ENCODE measurements at places on chromosomes 5 and 9.

GRCh38 chr9:107504585-107505455 lies 15.3 kb upstream of the KLF4 start:
- peak; percentile 63 for DNase-seq

- peak; percentile 51 for DNase-seq
These were observed 157.5 kb downstream of the MAPKAP1 start for GRCh38 chr9:125549465-125549871.

GRCh38 chr9:128945798-128946501 lies 1.5 kb downstream of the DOLK start:
- no peak for DNase-seq

DNA sequence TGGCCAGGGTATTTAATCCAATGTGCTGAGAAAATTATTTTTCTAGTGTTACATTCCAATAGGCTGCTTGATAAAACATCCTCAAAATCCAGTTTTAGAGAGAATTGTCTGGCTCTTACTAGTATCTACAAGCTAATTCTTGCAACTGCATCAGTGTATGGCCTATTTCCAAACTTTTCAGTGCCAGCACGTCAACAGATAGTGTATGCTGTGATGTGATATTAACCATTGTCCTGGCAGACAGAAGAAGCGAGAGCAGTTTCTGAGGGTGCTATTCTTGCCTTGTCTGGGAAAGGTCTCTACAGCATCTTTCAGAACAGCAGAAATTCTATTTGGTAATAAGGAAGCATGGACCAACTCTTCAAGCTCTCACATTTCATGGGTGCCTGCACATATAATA lies 174.2 kb upstream of the CDH12 start:
- DNase-seq = no peak

- DNase-seq = no peak
These were observed 199.4 kb upstream of the ST8SIA4 start for GRCh38 chr5:101102506-101102905.

DNA sequence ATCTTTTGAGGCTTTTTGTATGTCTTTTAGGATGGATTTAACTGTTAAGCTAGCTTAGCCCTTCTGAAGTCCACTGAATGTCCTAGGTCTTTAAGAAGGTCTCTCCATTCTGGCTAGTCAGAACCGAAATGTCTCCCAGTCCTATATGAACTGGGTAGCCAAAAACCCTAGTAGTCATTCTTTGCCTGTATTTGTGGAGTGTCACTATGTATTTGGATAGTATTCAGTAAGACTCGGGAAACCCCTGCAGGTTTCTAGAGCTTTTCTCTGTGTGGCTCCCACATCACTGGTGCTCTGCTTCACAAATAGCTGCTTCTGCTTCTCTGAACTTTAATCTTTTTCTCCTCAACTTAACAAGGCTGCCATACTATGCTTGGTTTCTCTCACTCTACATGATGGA lies 68.0 kb downstream of the RIC1 start:
- no peak for DNase-seq

DNA sequence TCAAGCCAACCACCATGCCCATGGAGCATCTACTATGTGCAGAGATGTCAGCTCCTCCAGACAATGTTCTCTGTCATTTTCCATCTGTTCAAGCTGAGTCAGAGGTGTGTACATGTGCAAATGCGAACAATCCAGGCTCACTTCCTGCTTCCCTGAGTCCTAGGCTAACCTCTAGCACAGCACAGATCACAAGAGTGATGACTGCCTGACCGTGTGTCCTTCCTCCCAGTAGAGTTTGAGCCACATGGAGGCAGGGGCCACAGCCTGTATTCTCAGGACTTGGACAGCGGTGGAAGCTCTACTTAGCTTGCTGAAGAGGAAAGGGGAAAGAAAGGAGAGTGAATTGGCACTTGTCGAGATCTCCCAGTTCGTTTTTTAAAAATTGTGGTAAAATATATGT lies 87.2 kb downstream of the KCNIP1 start:
- no peak for DNase-seq

- no peak for DNase-seq
These were observed 38.7 kb upstream of the SLC36A1 start for GRCh38 chr5:151408591-151409230.

GRCh38 chr5:157574456-157575380 lies 857 bp downstream of the ADAM19 start:
- no peak for DNase-seq

- no peak for DNase-seq
These were observed 19.9 kb downstream of the ABITRAM start for GRCh38 chr9:108953983-108954574.

DNA sequence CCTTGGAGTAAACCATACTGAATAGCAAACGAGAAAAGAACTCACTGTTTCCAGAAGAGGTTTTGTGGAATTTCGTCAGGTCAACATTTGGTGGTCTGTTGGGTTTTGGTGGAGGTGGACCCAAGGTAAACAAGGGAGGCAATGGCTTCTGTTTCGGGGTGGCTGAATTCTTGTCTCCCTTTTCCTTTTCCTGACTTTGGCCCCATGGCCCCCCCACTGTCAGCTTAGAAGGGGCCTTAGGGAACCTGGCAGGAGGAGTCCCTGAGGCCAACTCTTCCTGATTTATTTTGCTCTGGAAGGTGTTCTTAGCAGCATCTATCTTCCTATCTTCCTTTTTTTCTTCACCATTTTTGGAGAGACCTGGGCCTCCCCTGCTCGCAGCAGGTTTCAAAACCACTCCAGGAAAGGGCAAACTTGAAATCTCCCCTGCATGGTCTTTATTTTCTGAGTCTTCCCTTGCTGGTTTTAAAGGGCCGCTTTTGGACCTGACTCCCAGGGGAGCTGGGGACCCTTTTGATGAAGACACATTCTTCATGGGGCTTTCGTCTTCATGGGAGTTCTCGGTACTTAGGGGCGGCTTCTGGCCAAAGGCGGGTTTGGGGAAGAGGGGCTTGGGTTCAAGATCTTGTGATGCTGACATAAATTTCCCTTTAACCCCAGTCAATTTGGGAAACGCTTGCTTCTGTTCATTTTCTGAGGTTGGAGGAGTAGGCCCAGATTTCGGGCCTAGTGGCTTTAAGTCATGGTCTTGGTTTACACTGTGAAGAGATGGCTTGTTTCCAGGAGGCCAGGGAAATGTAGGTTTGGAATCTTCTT lies 17.4 kb downstream of the FYB1 start:
- DNase-seq = no peak

DNA sequence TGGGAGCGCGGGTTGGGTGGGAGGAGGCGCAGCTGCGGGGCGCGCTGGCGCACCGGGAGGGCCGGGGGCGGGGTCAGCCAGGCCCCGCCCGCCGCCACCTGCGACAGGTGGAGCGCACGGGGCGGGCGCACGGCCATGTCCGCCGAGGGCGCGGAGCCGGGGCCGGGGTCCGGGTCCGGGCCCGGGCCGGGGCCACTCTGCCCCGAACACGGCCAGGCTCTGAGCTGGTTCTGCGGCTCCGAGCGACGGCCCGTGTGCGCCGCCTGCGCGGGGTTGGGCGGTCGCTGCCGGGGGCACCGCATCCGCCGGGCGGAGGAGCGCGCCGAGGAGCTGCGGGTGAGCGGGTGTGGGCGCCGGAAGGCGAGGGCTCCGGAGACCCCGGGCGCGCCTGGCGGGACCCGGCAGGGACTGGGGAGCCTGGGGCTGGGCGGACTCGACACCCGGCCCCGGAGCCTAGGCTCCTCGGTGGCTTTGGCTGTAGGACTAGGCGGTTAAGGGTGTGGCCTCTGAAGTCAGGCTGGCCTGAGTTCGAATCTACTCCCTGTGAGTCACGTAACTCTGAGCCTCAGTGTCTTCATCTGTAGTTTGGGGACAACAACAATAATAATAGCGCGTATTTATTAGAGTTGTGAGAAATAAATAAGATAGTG lies at the start of gene BSPRY:
TSS of gene BSPRY (plus strand) at position 97 of the 650 bp plus-strand sequence. CDS start at position 136, 39 bp downstream.
- DNase-seq = no peak

DNA sequence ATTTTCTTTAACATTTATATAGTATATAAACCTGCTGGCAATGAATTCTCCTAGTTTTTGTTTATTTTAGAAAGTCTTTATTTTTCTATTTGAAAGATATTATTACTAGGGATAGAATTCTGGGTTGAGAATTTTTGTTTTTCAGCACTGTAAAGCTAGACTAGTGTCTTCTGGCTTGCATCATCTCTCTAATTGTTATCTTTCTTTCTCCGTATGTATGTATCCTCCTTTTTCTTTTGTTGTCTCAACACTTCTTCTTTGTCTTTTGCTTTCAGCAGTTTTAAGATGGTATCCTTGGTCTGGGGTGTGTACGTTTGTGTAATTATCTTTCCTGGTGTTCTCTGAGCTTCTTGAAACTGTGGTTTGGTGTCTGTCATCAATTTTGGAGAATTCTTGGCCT lies 48.8 kb downstream of the FBXO4 start:
- no peak for DNase-seq

DNA sequence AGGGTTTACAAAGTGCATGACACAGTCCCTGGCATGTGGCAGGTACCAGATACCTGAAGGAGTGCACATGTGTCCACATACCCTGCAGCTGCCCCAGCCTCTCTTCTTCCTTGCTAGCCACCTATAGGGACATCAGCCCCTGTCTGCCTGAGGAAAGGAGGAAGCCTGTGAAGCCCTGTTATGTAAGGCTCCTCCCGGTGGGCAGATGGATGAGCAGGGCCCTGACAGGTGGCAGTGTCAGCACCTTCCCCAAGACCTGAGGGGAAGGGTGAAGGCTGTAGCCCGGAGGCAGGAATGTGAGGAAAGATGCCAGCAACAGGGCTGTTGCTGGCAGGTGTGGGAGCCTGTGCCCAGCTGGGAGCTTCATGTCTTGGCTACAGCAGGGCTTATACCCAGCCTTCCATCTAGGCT lies 21.7 kb downstream of the TCF7 start:
- DNase-seq = no peak

- DNase-seq = no peak
These were observed 17.7 kb downstream of the MARVELD2 start for GRCh38 chr5:69432412-69433206.

DNA sequence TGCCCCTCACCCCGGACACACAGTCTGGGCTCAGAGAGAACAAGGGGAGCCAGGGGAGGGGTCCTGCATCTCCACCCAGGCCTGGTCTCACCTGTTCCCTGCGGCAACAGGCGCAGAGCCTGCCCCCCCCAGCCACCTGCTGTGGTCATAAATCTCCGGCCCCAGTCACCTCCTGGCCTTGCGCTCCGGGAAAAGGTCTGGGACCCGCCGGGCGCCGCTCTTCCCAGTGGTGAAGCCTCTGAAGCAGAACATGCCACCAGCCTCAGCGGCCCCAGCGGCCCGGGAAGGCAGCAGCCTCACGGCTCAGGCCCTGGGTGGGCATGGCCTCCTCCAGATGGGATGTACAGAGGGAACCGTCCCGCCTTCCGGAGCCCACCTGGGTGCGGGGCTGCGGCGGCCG lies 20.6 kb downstream of the NOTCH1 start:
- DNase-seq = no peak

- DNase-seq = no peak
These were observed 269.9 kb downstream of the MED10 start for GRCh38 chr5:6108540-6108848.

DNA sequence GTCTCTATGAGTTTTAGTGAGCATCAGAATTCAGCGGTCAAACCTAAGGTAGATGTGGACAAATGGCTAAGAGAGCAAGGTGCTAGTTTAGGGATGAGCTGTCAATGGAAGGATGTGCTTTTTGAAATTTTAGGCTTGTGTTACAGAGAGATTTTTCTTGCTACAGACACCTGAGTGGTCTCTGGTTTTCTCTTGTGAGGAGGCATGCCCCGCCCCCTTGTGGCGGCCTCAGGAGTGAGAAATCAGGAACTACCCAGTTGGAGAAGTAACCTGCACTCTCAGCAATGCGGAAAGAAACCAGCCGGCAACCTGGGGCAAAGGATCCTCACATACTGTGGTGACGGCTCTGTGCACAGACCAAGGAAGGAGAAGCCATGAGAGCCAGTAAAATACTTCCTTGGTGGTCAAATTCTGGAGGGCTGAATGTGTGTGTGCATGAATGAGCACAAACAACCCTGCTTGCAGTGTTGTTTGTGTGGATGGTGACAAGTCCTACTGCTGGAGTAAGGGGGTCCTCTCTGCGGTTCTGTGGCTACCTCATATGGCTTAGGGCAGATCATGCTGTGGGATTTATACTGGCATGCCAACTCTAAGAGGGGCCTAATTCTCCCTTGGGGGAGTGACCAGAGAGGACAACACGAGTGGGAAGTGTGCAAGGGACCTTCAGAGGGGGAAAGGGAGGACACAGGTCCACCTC lies 16.7 kb upstream of the HSD17B4 start:
- DNase-seq = no peak

- no peak for DNase-seq
These were observed 836.7 kb upstream of the CDH10 start for GRCh38 chr5:25481463-25481862.

- DNase-seq = no peak
These were observed 39.7 kb upstream of the BASP1 start for GRCh38 chr5:17177501-17178372.

- DNase-seq = no peak
These were observed 667.1 kb upstream of the RGMB start for GRCh38 chr5:98106116-98107031.

DNA sequence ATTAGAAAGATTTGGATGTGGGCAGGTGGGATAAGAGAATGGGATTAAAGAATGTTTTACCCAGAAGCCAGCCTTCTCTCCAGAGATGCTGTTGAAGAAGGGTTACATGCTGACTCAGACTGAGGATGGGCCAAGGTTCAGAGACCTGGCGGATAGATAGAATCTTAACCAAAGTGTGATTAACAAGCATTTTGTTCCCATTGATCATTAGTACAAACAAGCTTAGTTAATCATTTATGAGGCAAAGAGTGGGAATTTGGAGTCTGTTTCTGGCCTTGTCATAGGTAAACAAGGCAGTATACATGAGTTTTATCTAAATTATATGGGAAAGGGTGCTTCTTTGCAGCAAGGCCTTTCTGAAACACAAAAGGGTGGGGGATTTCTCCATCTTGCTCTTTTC lies 20.8 kb upstream of the DTWD2 start:
- DNase-seq = no peak

DNA sequence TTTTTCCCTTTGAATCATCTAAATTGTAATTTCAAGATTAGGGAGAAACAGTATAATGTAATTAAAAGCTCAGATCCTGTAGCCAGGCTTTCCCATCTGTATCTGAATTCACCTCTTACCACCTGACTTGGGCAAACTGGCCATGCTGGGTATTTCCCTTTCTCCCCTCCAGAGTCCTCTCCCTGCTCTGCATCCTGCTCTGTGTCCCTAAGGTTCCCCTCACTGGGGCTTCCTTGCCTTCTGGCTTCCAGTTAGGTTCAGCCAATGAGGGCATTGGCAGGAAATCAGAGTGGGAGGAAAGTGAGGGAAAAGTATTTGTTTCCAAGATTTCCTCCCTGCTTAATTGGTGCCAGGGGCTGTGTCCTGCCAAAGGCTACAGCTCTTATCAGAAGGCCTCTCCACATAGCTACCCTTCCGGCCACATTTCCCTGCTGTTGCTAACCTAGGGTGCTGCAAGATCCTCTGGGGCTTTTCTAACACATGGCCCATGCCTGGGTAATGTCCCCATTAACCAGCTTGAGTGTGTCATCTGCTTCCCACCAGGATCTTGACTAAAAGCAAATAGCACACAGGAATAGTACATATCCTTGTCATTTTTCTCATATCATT lies 51.0 kb upstream of the MPDZ start:
- no peak for DNase-seq

GRCh38 chr5:130501151-130501865 lies 597.0 kb downstream of the CHSY3 start:
- DNase-seq = no peak

- DNase-seq = no peak
These were observed 238.5 kb upstream of the PIK3R1 start for GRCh38 chr5:67976891-67977601.

Data from lower leg skin (tissue), 4 donors.